CD8-positive, alpha-beta memory T cell (primary cell): ENCODE measurements at places on chromosomes 7 and 10. TPM values are rescaled to one million over a fixed set of nuclear protein-coding genes. Genes with fewer than 3 reads are reported as not detected.

GRCh38 chr10:124647421-124648130 lies 96.6 kb downstream of the FAM53B start:
- DNase-seq: peak; percentile 64

DNA sequence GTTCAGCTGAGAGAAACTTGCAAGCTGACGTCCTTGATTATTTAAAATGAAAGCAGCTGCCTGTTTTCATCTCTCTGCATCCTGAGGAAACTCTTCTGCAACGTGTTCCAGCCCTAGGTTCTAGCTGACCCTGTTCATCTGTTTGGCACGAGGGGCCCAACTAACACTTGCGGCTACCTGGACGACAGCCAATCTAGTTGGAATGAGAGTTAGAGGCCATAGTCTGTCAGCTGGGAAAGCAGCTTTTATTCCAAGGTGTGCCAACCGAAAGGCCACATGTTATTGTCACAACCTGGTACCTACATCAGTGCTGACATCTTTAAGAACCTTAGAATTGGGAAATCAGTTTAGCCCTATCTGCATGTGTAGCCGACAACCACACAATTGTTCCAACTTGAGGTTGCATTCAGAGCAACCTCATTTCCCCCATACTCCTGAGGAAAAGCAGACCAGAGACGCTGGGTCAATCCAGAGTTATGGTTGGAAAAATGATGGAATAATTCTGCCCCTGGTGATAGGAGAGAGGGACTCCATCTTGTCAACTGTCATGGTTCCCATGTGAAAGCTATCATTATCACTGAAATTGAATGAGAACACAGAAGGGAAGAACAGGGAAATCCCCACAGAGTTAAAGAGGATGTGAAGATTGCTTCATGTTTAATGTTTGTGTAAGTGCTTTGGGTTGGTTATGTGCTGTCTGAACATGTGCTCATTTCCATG lies 121.6 kb downstream of the EGFR start:
- no peak for DNase-seq

DNA sequence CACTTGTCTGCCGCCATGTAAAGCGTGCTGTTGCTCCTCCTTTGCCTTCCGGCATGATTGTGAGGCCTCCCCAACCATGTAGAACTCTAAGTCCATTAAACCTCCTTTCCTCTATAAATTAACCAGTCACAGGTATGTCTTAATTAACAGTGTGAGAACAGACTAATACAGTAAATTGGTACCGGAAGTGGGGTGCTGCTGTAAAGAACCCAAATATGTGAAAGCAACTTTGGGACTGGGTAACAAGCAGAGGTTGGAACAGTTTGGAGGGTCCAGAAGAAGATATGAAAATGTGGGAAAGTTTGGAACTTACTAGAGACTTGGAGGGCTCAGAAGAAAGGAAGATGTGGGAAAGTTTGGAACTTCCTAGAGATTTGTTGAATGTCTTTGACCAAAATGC lies 106.8 kb upstream of the DIP2C start:
- no peak for DNase-seq

- no peak for DNase-seq
Measured at GRCh38 chr7:47683485-47683898, 101.6 kb upstream of the TNS3 start.

DNA sequence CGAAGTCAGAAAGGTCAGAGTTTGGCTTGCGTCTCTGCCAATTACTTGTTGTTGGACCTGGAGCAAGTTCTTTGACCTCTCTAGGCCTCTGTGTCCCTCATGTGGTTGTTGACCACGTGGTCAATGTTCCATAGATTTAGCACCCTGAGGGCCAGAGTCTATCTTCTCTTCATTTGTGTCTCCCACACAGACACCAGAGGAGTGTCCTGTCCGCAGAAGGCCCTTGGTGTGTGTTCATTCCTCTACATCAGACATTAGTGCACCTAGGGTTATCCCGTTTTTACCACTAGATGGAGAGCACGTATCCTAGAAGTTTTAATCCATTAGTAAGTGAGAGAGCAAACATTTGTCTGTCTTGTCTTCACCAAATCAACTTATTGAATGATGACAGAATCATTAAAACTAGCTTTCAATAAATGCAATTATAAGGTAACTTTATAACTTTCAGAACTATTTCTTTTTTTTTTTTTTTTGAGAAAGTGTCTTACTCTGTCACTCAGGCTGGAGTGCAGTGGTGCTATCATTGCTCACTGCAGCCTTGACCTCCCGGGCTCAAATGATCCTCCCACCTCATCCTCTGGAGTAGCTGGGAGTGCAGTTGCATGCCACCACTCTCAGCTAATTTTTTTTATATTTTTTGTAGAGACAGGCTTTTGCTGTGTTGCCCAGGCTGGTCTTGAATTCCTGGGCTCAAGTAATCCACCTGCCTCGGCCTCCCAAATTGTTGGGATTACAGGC lies 122.5 kb upstream of the ANKRD1 start:
- DNase-seq: no peak

DNA sequence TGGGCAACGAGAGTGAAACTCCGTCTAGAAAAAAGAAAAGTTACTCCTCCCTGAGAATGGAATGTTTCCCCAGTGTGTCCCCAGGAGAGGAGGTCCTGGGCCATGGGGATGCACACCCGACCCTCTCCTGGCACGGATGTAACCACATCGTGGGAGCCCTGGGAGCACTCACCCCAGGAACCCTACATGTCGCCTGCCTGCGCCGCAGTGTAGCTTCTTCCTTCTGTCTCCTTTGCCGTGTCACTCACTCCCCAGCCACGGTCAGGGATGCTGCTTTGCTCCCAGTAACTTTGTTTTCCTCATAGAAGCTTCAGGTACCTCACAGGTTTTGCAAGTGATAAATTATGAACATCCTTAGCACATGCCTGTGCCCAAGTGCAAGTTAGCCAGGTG lies 82.0 kb downstream of the EZH2 start:
- no peak for DNase-seq

GRCh38 chr7:18276380-18276779 lies 219.2 kb upstream of the HDAC9 start:
- DNase-seq: no peak

DNA sequence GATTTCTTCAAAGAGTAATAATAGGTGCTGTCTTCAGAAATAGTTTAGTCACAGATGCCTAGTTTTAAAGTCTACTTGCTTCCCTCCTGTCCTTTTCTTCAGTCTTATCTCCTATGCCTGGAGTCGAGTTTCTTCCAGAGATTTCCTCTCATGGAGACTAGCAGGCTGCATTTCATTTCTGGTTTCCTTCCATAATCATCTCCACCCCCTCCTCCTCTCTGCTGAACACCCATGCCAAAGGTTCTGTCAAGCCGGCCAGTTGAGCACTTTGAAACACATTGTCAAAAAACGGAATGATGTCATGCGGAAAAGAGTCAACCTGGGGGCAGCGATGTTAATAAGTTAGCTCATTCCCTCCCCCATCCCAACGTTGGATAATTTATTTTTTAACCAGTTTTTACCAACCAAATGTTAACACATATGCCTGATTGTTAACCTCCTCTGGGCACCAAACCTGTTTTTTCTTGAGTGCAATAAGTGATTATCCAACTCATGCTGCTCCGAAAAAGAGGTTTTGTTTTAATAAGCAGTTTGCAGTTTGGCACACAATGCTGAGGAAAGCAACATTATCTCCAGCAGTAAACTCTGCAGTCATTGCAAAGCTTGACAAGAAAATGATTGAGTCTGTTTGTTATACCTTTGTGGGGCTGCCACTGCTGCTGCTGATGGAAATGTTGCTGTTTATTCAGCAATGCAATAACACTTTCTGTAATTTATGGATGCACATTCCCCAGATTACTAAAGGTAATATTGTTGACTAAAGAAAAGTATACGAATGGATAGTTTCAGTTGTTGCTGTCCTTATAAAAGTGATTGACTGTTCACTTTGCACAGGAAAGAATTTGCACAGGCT lies 161.6 kb downstream of the LRMDA start:
- DNase-seq: no peak

CPA5 gene
- 30.5 TPM for polyA plus RNA-seq

SPDYE9 gene
- 0.16 TPM for polyA plus RNA-seq
